ENCODE measurements at places on chromosomes 13 and 19.

GRCh38 chr19:39103151-39103550 lies 19.0 kb downstream of the ACP7 start:
- no peak for DNase-seq

DNA sequence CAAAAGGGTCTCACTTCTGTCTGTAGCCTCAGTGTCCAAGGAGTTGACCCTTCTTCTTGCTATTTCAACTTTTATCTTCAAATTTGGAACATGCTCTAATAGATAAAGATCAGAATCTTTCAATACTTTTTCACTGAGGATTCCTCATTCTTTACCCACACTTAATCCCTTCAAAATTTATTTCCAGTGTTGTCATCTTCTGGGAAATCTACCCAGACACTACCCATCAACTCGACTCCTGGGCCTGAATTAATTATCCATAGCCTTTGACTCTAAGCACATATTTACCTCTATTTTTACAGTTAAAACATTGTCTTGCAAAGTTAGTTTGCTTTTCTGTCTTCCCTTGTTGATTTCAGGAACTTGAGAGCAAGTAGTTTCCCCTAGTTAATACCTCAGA lies 1022.5 kb downstream of the PCDH9 start:
- no peak for DNase-seq

DNA sequence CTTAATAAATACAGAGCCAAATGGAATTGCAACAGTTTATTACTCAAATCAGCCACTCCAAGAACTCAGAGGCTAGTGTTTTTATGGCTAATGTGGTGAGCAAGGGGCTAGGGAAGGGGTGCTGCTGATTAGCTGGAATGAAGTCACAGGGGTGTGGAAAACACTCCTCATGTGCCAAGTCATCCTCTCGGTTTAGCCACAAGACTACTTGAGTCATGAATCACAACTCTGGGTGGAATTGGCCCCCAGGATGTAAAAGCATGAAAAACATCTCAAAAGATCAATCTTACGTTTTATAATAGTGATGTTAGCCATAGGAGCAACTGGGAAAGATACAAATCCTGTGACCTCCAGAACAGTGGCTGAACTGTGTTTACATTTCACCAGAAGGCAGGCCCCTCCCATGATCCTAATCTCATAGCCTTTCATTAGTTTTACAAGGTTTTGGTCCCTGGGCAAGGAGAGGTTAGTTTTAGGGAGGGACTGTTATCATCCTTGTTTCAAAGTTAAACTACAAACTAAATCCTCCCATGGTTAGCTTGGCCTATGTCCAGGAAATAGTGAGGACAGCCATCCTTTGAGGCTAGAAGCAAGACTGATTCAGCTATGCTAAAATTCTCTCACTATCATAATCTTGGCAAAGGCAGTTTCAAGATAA lies 2020.1 kb upstream of the PCDH20 start:
- peak; percentile 99 for DNase-seq

DNA sequence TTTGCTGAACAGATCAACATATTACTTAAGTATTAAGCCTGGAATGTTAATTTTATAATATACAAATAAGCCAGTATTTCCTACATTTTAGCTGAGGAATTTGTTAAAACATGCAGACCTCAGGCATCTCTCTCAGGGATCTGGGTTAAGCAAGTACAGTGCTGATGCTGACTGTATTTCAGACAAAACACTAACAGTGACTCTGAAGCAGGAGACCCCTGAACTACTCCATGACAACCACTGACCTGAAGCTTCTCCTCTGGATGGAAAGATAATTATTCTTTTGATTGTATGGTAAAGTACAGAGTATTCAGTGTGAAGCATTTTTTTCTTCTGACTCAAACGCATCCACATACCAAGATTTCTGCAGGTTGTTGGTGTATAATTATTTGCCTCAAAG lies 680.8 kb downstream of the LIG4 start:
- no peak for DNase-seq

- peak; percentile 45 for DNase-seq
Observed at GRCh38 chr13:51269039-51269438, 46.8 kb downstream of the FAM124A start.

GRCh38 chr19:13425151-13425550 lies 81.1 kb downstream of the CACNA1A start:
- DNase-seq: no peak

- DNase-seq: no peak
Observed at GRCh38 chr13:43786472-43786765, 353 bp downstream of the ENOX1 start.

DNA sequence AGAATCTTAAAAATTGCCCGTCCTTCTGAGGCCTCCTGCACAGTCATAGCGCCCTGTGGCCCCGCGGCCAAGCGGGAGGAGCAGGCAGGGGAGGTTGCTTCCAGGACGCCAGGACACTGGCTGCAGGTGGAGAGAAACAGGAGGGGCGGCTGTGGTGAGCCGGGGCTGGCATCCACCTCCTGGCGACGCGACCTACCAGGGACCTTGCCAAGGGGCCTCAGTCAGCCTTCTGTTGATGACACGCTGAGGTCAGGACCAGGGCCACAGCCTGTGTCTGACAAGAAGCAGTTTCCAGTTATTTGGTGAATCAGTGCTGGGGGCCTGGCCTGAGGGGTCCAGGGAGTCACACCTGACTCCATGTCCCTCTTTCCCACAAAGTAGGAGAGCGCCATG lies 13.3 kb upstream of the MKNK2 start:
- no peak for DNase-seq

DNA sequence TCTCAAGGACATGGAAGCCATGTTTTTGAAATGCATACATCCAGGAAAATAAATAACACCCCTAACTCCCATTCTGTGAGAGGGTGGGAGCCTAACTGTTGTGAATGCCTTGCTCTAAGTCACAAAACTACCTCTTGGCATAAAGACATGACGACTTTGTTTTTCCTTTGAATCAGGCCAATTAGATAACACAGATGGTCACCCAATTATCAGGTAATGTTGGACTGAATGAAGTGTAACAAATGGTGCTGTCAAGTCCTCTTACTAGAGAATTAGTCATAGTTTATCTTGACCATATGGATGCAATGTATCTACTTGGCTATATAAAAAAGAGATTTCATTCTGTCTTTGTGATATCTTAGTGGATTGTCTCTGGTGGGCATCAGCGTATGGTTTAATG lies 553.6 kb upstream of the ATXN8OS start:
- no peak for DNase-seq

DNA sequence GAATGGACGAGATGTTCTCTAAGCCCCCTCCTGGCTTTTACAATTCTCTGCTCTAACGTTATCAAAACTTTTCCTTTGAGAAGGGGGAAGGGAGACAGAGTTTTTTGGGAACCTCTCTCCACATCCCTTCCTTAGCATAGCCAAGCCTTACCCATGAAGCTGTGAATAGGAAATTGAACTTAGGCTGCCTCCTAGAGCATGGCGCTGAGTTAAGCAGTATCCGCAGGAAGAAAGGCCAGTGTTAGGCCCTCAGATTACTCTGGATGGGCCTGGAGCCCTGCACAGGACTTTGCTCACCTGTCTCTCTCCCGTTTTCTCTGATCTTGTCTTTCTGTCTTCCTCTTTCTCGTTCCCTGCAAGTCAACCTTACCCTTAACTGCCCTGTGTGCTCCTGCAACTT lies 39.6 kb downstream of the CYP2B6 start:
- no peak for DNase-seq

DNA sequence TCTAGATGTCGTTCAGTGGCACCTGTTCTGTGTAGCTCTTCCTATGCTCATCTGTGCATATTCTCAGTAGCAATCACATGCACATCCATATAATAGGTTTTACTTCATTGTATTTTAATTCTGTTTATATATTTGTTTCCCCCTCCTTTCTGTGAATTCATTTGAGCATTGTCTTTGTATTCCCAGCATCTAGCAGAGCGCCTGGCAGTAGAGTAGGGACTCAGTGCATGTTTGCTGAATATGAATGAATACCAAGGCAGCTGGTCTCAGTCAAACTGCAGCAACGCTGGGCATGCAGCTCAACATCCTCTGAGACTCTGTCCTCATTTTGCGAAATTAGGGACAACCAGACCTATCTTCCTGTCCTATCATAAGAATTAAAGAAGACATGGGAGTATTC lies 330.1 kb downstream of the SPRY2 start:
- DNase-seq: no peak

GRCh38 chr13:55560331-55560730 lies 1580.4 kb upstream of the PRR20A start:
- DNase-seq: no peak

Data from non-pigmented ciliary epithelial cell (primary cell).